Effector CD8-positive, alpha-beta T cell (primary cell): ENCODE measurements at places on chromosomes 1 and 21.
A peak's percentile ranks its signal among the peaks of the same experiment; 100 is the strongest.

DNA sequence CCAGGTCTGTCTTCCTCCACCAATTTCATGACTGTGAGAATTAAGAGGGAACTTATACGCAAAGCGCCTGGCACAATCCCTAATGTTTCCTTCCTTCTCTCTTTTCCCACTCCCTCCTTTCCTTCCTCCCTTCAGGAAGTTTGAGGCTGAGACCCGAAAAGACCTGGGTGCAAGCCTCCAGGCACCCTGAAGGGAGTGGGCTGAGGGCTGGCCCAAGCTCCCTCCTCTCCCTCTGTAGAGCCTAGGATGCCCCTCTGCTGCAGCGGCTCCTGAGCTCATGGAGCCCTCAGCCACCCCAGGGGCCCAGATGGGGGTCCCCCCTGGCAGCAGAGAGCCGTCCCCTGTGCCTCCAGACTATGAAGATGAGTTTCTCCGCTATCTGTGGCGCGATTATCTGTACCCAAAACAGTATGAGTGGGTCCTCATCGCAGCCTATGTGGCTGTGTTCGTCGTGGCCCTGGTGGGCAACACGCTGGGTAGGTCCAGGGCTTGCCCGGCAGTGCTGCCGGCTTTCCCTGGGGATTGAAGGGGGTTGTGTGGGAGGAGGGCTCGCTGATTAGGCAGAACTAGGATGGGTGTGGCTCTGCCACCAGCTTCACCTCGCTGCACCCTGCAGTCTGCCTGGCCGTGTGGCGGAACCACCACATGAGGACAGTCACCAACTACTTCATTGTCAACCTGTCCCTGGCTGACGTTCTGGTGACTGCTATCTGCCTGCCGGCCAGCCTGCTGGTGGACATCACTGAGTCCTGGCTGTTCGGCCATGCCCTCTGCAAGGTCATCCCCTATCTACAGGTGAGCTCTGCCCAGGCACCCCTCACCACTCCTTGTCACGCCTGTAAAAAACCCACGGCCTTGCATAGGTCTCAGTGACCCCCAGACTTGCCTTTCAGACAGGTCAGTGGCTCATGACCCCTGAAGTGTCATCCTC, 1.7 kb downstream of the HCRTR1 start:
- no peak for DNase-seq

- no peak for DNase-seq
These were observed 24.9 kb upstream of the TENT5B start for GRCh38 chr1:27037518-27037917.

DNA sequence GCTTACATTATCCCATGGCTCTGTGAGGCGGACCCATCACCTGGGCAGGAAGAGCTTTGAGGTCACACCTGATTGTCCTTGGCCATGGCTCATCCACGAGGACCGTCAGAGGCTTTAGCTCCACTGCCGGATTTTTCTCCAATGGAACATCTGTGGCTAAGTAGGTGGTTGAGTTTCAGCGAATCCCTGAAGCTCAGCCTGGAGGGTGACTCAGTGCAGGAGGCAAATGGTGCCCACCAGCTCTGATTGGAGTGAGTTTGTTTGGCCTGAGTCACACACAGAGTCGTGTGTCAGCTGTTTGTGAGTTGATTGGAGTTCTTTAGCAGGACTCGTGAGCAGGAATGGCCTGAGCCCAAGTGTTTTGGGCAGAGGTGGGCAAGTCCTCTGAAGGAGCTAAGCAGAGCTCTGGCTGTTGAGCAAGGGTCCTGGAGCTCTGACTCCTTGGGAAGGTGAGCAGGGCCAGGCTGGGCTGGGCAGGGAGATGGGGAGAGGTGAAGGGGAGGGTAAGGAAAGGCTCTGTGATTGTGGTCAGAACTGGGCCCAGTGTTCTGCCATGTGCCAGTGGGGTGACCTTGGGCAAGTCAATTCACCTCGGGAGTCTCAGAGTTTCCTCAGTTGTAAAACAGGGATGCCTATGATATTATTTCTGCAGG, 2.0 kb downstream of the SLC6A17 start:
- DNase-seq = no peak

DNA sequence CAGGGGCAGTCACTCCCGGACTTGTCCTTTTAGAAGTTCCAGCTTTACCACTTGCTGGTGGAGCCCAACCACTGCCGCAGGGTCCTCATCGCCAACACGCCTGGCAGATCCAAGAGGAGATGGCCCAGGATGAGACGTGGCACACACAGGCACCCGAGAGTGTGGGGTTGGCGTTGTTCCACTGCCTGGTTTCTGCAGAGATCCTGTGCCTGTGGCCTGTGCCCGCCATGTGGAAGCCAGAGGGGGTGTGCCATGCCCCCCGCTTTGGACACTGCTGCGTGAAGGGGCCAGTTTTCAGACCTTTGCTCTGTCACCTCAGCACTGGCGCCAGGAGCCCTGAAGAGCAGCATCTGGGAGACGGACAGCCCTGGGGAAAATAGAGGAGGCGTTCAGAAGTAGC, 10.8 kb downstream of the CD46 start:
- no peak for DNase-seq

- no peak for DNase-seq
These were observed 131.0 kb downstream of the CTH start for GRCh38 chr1:70542030-70542429.

DNA sequence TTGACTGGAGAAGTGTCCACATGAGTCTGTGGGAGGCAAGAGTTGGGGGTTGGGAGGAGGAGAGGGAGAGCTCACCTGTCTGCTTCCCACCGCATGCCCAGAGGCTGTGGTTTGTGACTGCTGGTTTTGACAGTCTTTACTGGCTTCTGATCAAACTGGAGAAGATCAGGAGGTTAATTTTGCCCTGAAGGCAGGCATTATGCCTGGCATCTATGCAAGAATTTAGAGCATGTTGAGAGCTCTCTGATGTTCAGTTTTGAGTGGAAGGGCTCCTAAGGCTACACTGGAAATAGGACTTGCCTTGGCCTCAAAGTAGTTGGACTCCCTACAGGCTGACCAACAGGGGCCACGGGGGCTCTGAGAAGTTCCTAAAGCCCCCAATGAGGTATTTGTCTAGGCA, 101.6 kb downstream of the TLR5 start:
- no peak for DNase-seq

DNA sequence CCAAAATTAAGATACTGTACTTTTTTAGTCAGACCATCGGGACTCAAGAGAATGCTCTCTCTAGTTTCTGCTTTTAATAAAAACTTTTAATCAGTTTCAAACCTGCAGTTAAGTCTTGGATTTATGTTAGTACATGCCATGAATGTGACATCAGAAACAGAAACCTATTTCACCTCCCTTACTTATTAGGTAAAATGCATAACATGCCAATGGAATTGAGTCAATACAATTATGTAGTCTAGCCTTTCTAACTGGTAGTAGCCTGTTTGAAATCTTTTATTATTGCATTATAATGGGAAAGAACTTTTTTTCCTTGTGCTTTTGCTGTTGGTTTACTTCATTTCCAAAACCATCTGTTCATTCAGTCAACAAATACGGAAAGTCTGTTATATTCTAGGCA, 4.8 kb downstream of the PHACTR4 start:
- DNase-seq = no peak

DNA sequence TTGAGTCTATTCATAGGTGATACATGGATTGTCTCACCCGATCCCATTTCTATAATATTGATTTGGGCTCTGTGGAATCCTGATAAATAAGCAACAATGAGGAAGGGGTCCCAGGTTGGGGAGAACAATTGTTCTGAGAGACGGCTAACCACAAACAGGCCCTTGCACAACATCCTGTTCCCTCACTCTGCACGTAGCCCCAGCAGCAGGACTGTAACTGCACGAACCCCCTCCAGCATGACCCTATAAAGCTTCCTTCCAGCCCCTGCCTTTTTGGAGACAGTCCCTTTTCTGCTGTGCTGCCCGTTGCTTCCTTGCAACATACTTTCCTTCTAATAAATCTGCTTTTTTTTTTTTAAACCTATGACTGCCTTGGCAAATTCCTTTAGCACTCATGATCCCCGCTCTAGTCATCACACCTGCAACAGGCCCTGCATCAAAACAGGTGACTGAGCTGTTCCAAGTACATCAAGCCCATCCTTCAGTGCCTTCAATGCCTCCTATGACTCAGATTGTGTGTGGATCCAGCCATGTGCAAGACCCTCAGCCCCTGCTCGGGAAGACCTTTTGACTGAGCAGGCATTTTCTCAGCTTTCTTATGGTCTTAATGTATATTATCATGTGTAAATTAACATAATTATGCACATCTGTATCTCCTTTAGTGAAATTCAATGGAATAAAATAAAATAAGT, 63.7 kb upstream of the B3GALNT2 start:
- no peak for DNase-seq

DNA sequence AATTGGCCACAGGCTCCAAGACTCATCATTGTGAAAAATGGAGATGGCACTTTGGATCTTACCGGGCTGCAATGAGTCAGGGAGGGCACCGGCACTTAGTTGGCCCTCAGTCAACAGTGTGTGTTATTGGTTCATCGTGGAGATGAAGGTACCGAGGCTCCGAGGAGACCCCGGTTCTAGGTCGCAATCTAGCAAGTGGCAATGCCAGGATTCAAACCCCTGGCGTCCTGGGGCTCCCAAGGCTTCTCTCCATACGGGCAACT, 49.0 kb upstream of the ACOT11 start:
- DNase-seq = no peak

- DNase-seq = no peak
These were observed 5.8 kb upstream of the CLDN19 start for GRCh38 chr1:42745851-42746250.

DNA sequence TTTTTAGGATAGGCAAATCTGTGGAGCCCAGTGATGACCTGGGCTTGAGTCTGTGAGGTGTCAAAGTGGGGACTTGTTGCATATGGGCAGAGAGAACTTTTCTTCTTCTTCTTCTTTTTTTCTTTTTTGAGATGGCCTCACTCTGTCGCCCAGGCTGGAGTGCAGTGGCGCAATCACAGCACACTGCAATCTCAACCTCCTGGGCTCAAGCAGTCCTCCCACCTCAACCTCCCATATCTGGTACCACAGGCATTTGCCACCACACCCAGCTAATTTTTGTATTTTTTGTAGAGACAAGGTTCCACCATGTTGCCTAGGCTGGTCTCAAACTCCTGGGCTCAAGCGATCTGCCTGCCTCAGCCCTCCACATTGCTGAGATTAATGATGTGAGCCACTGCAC, 80.3 kb downstream of the RD3 start:
- no peak for DNase-seq

- DNase-seq = no peak
These were observed 72.5 kb downstream of the NTMT2 start for GRCh38 chr1:170218257-170218650.

DNA sequence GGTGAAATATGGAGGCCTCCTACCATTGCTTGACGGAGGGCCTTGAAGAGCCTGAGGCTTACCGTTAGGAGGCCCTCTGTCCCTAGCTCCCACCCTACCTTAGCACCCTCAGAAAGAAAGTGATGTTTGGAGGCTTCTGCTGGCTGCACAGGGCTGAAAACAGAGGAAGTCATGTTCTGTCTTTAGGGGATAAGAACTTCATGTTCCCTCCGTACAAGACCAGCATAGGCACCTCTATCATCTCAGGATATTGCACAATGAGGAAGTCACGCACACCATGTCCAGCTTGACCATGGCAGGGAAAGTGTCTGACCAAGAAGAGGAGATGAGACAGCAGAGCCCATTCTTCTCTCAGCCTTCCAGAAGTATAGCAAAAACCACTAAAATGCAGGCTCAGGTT, 13.8 kb downstream of the ADORA3 start:
- DNase-seq = no peak

GRCh38 chr1:17200246-17200645, 4.7 kb upstream of the PADI1 start:
- DNase-seq = no peak

- DNase-seq = no peak
These were observed 32.9 kb upstream of the CSF1 start for GRCh38 chr1:109877776-109878175.

GRCh38 chr21:44817914-44818639, at the start of gene SUMO3:
TSS of gene SUMO3 (minus strand) at chr21:44818062. CDS start at chr21:44817968, 94 bp downstream.
- DNase-seq = peak; percentile 78

GRCh38 chr1:97204468-97204867, 482.9 kb downstream of the PTBP2 start:
- DNase-seq = no peak
